ENCODE measurements at places on chromosomes 2 and 18.
A peak's percentile ranks its signal among the peaks of the same experiment; 100 is the strongest.

DNA sequence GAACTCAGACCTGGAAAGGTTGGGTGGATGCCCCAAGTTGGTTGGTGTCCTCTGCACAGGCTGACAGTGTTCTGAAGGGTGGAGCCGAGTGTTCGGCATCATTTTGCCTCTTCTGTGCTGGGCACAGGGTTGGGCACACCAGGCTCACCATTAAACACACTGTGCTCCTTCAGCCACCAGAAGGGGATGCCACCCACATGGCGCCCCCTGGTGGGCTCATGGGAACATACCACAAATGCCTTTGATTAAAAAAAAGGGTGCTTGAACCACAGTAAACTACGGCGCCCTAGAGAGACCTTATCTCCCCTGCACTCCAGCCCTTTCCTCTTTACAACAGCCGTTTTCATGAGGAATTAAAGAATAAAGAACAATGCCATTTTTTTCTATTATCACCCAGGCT lies 89.4 kb downstream of the CELF4 start:
- no peak for DNase-seq

DNA sequence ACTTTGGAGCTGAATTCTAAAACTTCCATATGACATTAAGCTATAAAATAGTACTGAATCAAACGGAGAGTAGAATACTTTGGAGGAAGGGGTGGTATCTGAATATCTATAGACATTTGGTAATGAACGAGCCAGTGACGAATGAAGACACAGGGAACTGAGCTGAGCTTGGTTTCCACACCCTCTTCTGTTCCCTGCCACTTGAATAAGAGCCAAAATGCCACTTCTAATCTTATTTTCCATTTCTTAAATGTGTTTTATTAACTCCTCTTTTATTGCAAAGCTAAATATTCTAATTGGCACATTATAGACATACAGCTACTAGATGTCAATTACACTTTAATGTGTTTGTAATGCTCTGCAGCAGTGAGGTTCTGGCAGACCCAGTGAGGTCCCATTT lies 76.1 kb downstream of the AFF3 start:
- DNase-seq, result no peak

GRCh38 chr2:15293262-15293937 lies 267.7 kb downstream of the NBAS start:
- DNase-seq, result no peak

- peak; percentile 67 for DNase-seq
Observed at GRCh38 chr2:142052220-142052863, 78.5 kb downstream of the LRP1B start.

- no peak for DNase-seq
Observed at GRCh38 chr2:77720115-77720514, 197.9 kb upstream of the LRRTM4 start.

DNA sequence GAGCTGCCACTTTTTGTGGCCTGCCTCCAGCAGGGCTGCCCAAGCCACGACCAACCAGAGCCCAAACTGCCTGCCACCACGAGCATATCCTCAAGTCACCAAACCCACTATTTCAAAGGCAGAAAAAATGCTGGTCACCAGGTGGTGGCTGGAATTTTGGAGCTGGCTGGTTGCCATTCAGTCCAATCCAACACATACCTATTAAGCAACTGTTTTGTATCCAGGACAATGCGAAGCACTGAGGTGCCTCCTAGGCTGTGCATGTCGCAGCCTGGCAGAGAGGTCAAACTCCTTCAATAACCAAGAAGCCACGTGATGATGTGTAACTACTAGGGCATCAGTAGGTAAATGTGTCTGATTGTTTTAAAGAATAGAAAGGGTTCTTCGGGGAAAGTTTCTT lies 108.3 kb upstream of the PPP1CB start:
- no peak for DNase-seq

- no peak for DNase-seq
Observed at GRCh38 chr2:36058953-36059352, 296.6 kb upstream of the CRIM1 start.

DNA sequence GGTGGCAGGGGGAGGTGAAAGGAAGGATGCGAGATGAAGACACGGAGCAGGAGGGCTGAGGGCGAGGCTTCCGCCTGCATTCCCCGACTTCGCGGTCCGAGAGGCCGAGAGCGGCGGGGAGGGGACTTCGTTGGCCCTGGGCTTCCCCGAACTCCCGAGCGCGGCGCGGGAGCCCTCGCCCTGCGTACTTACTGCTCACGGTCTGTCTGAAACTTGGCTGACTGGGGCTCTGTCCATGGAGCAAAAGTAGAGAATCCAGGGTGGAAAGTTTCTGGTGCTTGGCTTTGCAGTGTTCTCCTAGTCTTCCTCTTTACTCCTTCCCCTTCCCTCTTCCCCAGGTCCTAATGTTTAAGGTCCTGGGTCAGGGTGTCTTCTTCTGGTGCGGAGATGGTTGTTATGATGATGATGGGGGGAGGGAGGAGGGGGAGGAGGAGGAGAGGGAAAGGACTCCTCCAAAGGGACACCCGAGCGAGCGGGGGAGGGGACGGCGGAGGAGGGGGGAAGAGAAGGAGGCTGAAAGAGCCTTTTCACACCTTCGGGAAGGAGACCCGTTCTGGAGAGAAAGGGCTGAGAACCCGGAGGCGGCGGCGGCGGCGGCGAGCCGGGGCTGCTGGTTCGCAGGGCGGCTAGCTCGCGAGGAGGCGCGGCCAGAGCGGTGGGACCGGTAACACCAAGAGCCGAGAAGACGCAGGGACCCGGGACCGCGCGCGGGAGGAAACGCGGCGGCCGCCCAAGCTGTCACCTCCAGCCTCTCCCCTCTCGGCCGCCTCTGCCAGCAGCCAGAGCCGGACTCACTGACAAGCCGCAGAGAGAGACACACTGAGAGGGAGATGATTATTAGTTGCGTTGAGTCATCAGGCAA lies at the start of gene SATB2:
TSS of gene SATB2 (minus strand) at position 793 of the 862 bp plus-strand sequence. CDS start 1,902 bp downstream, outside the sequence.
- no peak for DNase-seq

GRCh38 chr2:146847846-146848245 lies 997.0 kb upstream of the ACVR2A start:
- DNase-seq, result no peak

DNA sequence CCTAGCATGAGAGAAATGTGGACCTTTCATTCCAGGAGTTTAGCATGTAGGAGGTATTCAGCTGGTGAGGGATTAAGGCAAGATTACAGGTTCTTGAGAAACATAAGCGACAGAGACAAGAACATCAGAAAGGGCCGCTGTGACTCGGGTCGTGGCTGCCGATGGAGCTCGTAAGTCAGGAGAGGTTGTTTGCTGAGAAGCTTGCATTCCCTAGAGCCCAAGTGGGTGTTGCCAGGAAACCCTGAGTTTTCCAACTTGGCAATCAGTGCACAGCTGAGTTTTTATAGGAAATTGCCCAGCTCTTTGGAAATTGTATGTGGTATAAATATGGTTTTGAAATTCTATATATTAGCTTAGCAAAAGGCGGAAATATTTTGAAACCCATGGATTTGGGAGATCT lies 46.4 kb upstream of the CYP1B1 start:
- no peak for DNase-seq

GRCh38 chr2:189287982-189288521 lies 108.5 kb upstream of the COL5A2 start:
- DNase-seq, result peak; percentile 38

DNA sequence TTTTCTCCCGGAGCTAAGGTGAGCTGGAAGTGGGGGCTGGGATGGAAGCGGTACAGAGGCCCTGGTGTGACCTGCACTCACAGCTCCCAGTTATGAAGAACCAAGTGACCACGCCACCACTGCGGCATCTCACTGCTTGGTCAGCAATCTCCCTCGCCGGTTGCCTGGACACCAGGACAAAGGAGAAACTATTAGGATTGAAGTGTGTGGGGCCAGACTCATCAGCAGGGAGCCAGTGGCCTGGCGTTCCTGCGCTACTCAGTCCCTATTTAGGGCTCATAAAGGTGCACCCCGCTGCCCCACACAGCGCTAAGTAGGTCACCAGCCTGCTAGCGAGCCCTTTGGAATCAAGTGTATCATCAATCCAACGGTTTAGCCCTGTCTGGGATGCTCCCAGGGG lies 82.9 kb downstream of the ZCCHC2 start:
- DNase-seq, result no peak

DNA sequence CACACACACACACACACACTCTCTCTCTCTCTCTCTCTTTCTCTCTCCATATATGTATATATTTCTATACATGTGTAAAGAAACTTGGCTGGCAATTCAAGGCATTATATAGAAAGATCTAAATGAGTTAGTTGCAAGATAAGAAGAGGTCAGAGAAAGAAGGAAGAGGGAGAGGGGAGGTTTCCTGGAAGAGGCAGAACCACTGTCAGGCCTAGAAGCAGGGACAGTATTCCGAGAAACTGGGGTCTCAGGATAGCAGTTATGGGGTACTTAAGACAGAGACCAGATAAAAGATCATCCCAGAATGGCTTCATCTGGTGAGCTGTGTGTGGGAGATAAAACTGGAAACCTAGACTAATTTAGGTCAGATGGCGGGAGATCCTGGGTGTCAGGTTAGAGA lies 180.8 kb downstream of the CAMKMT start:
- no peak for DNase-seq

DNA sequence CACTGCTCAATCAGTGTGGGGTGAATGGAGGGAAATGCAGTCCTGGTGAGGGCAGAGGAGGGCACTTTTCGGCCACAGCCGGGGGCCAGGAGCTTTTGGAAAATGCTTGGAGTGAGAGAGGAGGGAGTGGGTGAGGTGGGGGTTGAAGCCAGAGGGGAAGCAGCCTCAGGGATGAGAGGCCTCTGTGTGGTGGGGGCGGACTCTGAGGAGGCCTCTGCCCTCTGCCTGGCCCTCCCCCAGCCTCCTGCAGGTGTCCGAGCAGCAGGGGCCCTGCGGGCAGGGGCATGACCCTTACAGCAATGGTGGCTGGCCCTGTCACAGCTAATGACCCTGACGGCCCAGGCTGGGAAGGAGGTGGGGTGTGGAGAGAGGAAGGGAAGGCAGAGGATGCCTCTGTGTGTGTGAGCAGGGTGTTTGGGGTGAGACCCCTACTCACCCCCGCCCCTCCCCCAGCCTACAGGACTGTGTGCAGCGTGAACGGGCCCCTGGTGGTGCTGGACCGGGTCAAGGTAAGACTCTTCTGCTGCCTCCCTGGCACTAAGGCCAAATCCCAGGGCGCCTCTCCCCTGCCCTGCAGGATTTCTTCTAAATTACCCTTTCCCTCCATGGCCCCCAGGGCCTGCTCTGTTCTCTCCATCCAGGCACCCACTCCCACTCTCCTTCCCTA lies 7.6 kb downstream of the ATP6V1B1 start:
- no peak for DNase-seq

- no peak for DNase-seq
Observed at GRCh38 chr2:109401370-109401769, 212.4 kb downstream of the SEPTIN10 start.

- DNase-seq, result no peak
Observed at GRCh38 chr2:66929632-66930338, 467.3 kb upstream of the ETAA1 start.

GRCh38 chr2:10220902-10221391 lies 81.8 kb upstream of the HPCAL1 start:
- no peak for DNase-seq

DNA sequence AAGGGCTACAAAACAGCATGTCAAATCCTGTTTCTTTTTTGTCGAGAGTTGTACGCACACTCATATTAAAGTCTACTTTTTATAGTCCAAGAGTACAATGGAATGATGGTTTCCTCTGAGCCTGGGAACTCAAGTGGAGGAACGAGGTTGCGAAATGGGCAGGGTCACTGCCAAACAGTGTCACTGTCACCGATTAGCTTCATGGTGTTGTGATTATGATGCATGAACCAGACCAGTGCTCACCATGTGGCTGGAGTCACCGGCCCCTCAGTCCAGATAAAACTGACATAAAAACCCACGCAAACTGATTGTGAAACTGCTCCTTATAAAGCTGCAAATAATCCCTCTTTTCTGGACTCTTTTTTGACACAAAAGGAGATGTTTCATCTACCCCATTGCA lies 122.0 kb downstream of the COPS8 start:
- no peak for DNase-seq

GRCh38 chr2:140657657-140658056 lies 1473.2 kb downstream of the LRP1B start:
- DNase-seq, result no peak

DNA sequence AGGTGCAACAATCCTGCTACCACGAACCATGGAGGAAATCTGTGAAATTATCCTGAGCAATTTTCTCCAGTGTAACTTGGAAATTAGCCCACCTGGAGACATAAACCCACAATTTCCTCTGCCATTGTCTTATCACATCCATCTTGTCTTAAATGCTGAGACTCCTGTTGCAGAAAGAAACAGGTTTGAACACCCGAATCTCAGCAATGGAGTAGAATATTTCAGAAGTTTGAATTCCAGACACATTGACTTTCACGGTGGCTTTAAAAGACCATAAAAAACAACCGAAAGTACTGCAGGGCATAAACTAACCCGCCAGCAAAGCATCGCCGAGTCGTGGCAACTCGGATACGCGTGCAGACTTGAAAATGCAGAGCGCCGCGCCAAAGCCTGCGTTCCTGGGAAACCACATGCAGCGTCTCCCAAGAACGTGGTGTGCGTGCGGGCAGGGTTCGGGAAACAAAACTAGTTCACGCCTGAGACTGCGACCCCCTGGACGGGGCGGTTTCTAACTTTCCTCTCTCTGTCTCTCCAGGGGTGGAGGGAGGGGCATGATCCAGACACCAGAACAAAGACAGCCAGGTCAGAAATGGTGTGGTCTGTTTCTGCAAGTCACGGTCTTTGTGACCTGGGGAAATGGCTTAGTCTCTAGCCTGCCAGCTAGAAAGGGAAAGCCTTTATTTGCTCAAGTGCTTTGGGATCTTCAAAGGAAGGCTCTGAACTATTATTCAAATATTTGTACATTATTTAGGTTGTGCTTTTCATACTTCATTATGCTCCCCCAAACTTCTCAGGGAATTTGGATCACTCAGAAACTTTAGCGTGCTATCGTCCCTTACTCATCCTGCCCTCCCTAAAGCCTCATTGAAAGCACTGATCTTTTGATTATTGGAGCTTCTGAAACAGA lies 26.9 kb upstream of the KCTD1 start:
- no peak for DNase-seq

GRCh38 chr18:13696961-13697360 lies 29.4 kb downstream of the FAM210A start:
- DNase-seq, result no peak

DNA sequence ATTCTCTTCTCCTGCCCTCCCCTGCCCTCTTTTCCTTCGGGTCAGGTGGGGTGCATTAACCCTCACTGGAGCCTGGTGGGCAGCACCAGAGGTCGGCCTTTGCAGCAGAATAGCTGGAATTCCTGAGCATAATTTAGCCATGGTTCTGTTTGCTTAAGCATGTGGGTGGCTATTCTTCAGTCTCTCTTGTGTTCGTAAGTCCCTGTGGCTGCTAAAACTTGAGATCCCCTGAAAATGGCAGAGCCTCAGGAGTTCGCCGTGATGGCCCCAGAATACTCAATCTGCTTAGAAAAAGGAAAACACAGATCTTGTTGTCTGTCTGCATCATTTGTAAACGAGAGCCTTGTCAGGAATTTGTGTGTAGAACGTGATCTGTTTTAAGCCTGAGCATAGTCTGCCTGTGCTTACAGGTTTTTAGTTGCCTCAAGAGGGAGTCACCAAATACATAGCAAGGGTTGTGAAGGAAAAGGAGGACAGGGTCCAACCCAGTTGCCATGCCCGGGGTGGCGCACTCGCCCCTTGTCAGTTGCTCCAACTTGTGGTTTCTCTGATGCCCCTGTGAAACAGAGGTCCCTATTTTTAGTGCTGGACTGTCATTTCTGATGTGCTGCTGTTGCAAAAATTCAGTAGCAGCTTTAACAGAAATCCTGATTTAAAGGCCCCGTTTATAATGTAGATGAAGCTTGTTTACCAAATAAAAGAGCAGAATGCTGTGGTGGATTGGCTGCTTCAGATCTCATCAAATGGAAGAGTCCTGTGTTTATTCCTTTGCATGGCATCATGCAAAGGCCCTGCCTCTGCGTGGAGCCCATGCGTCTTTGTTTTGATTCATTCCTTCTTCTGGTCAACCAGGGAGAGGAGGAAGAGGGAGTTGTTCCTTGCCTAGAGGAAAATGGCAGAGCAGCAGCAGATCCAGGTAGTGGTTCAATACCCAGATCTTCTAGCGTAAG lies 74.8 kb downstream of the WDSUB1 start:
- no peak for DNase-seq

Data from NCI-H446 treated with DMSO at 0.1 percent for 48 hours (cell line).